Calu3 (cell line): ENCODE measurements at places on chromosomes 5 and 9. TPM values are rescaled to one million over a fixed set of nuclear protein-coding genes. Genes with fewer than 3 reads are reported as not detected.
A peak's percentile ranks its signal among the peaks of the same experiment; 100 is the strongest.

- peak overlapping the region; percentile 6 for H3K4me3 ChIP-seq
- peaks cover 16% of the 10 kb centered on the region for H3K4me1 ChIP-seq
- DNase-seq: peak; percentile 71
- H3K27me3 ChIP-seq: no peaks in the 10 kb centered on the region
Measured at GRCh38 chr5:57327561-57328367, 153.9 kb downstream of the GPBP1 start.

DNA sequence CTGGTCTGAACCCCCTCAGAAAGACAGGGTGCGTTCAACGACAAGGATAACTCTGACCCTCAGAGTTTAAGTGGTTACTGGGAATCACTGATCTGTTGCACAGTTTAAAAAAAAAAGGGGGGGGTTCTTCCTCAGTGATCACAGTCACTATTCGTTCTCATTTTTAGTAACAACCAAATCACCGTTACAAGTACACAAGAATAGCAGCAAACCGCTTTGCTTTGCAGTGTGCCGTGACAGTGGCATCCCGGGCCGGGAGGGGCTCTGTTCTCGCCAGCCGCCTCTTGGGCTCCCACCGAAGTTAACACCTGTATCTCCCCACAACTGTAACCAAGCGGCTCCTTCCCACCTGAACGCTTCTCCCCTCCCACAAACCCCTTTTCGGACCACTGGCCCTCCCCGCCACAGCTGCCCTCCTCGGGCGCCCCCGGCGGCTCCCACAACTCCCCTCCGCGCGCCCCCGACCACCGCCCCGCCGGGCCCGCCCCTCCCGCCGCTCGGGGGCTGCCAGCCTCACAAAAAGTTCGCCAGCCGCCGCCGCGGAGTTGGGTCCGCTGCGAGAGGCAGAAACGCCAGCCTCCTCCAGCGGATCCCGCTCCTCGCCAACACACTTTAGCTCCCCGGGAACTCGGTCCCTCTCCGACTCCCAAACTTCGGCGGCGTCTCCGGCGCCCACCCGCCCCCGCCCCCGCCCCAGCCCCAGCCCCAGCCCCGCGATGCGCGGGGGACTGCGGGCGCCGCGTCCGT lies 1.2 kb downstream of the SSBP2 start:
- peak; percentile 44 for DNase-seq
- H3K4me3 ChIP-seq: peak overlapping the region; percentile 91
- no peaks in the 10 kb centered on the region for H3K27me3 ChIP-seq
- H3K27ac ChIP-seq: no peak overlapping the region
- H3K36me3 ChIP-seq: peaks cover 29% of the 10 kb centered on the region
- peaks cover 29% of the 10 kb centered on the region for H3K4me1 ChIP-seq

GRCh38 chr5:113250341-113250953 lies 184.3 kb downstream of the TSSK1B start:
- H3K27me3 ChIP-seq: peaks cover 56% of the 10 kb centered on the region
- DNase-seq: no peak
- H3K4me3 ChIP-seq: no peak overlapping the region
- H3K27ac ChIP-seq: no peak overlapping the region
- no peaks in the 10 kb centered on the region for H3K36me3 ChIP-seq

DNA sequence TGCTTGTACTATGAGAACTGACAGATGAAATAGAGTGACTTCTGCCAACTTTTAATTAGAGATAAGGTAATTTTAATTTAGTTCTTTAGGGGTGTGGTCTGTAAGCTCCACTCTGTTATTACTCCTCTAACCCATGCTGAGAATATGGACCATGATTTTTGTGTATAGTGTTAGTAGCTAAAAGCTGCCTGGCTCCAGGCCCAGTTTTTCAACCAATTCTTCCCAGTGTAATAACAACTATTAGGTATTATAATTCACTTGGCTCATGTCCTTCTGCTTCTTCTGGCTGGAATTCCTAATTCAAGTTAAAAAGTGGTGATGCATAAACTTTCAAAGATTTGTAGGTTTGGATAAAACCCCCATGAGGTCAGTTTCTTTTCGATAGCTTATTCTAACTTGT lies 216.3 kb downstream of the ISL1 start:
- no peak for DNase-seq
- no peaks in the 10 kb centered on the region for H3K27me3 ChIP-seq
- no peak overlapping the region for H3K4me3 ChIP-seq
- no peaks in the 10 kb centered on the region for H3K4me1 ChIP-seq
- no peaks in the 10 kb centered on the region for H3K36me3 ChIP-seq

GRCh38 chr5:9715891-9716335 lies 85.8 kb upstream of the TAS2R1 start:
- DNase-seq: no peak
- H3K4me3 ChIP-seq: no peak overlapping the region
- H3K27ac ChIP-seq: no peak overlapping the region
- H3K36me3 ChIP-seq: no peaks in the 10 kb centered on the region
- no peaks in the 10 kb centered on the region for H3K4me1 ChIP-seq
- H3K27me3 ChIP-seq: no peaks in the 10 kb centered on the region

DNA sequence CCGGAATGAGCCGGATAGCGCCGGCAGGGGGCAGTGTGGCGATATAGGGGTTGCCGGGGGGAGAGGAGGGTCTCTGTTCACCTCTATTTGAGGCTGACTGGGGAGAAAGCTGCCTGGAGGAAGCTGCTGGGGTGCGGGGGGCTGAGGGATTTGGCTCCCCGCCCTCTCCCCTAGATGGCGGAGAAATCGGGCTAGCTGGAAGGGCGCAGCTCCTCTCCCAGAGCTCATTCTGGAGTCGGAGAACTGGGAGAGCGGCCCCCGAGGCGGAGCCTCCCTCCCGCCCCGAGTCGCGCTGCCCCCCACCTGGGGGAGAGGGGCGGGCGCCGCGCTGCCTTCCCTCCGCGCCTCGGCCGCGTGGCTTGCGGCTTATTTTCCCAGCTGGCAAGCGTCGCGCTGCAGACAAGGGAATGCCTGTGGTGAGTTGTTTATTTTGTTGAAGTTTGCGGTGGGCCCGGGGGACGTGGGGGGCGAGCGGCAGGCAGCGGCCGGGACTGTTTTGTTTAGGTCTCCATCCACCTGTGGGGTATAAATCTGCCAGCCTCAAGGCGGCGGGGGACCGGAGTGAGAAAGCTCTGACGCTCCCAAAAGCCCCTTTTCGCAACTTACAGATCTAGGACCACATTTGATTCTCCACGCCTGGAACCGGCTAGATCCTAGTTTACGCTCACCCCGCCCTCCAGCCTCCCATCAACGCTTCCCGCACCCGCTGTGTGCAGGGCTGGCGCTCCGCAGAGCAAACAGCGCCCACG lies 4.1 kb upstream of the RGMB start:
- DNase-seq: peak; percentile 73
- peaks cover 31% of the 10 kb centered on the region for H3K4me1 ChIP-seq
- no peaks in the 10 kb centered on the region for H3K27me3 ChIP-seq
- H3K36me3 ChIP-seq: peaks cover 57% of the 10 kb centered on the region
- peak overlapping the region; percentile 89 for H3K27ac ChIP-seq

GRCh38 chr9:116027096-116027495 lies 126.5 kb upstream of the PAPPA start:
- H3K27me3 ChIP-seq: no peaks in the 10 kb centered on the region
- no peaks in the 10 kb centered on the region for H3K36me3 ChIP-seq
- H3K4me1 ChIP-seq: no peaks in the 10 kb centered on the region
- no peak overlapping the region for H3K4me3 ChIP-seq
- no peak for DNase-seq

GRCh38 chr5:33888587-33888986 lies 3.2 kb downstream of the ADAMTS12 start:
- no peak for DNase-seq
- H3K36me3 ChIP-seq: peaks cover 5% of the 10 kb centered on the region

- H3K4me1 ChIP-seq: peaks cover 44% of the 10 kb centered on the region
- no peak overlapping the region for H3K4me3 ChIP-seq
- no peaks in the 10 kb centered on the region for H3K36me3 ChIP-seq
- H3K27ac ChIP-seq: no peak overlapping the region
Measured at GRCh38 chr9:105255421-105255820, 11.0 kb downstream of the SLC44A1 start.

- H3K4me1 ChIP-seq: no peaks in the 10 kb centered on the region
- no peak overlapping the region for H3K27ac ChIP-seq
- no peaks in the 10 kb centered on the region for H3K36me3 ChIP-seq
- H3K27me3 ChIP-seq: peaks cover 15% of the 10 kb centered on the region
Measured at GRCh38 chr9:115411516-115411915, 293.6 kb upstream of the TNC start.

Gene COL5A1
- not detected in 2 replicates for total RNA-seq

Gene FOXD1
- total RNA-seq: 6.4 and 7.8 TPM in 2 replicates

Gene PFN3
- not detected in 2 replicates for total RNA-seq

Gene IRX1
- not detected in 2 replicates for total RNA-seq
